LNCaP clone FGC (cell line): ENCODE measurements at places on chromosomes 11 and 22.

DNA sequence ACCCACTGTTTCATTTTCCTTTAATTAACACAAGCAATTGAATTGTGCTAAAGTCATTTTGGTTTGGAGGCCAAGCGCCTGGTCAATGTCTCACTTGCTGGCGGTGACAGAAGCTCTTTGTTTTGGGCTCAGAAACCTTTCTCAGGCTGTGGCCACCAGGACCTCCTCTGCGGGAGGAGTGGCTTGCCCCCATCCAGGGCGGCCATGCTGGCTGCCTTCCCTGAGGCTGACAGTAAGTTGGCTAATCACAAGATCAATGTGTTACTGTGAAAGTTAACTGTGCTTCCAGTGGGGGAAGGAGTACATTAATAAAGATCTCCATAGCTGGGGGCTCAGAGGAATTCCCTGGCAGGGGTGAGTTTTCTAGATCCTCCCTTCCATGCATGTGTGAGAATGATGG is 1074.5 kb downstream of the NTM start:
- DNase-seq: no peak

DNA sequence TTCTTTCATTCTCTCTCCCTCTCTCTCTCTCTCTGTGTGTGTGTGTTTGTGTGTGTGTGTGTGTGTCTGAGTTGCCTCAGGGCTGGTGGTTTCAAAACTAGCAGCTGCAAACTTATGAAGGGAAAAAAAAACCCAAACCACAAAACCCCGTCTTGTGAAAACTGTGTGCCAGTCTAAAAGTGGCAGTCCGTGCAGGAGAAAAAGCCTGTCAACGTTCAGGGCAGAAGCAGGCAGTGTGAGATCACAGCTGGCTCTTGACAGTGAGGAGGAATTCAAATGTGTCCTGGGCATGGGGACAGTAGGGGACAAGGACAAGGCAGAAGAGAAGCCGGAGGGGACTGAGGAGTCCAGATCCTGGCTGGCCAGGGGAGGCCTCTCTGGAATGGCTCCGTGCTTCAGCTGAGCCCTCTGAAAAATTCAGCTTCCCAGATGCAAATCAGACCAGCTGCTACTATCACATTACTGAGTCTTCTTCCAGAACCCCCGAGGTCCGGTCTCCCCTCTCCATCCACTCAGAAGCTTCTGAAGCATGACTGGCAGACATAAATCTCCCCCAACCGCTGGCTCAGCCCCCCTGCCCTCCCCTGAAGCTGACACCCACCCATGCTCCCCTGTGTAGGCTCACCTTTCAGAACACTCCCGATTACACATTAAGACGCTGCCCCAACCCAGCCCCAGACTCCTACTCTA is 31.9 kb downstream of the FLI1 start:
- DNase-seq: no peak

GRCh38 chr11:34358728-34359547 is 1.1 kb upstream of the ABTB2 start:
- peak; percentile 26 for DNase-seq

DNA sequence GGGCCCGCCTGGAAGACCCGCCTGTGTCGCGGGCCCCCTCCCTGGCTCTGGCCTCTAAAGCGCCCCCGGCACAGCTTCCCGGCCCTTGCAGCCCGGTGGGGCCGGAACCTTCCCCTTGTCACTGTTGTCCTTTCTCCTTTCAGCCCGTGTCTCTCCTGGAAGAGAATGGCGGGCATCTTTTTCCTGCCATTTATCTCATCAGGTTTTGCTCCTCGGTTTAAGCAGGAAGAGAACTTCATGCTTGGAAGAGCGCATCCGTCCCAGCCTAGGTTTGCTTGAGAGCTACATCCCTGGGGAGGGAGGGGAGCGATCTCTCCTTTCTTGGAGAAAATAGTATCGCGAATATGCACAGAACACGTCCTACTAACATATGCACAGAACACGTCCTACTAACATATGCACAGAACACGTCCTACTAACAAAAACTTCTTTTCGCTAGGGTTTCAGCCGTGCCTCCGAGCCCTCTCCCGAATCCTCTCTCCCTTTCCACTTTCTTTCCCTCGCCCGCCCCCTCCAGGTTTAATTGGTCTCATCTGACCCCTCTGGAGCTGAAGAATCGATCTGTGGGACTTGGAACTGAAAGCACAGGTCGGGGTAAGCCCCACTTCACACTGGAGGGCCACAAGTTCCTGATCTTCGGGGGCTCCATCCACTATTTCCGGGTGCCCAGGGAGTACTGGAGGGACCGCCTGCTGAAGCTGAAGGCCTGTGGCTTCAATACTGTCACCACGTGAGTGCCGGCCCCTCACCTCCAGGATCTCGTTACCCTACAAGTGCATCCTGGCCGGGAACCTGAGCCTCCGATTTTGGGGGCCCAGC is 1.2 kb downstream of the GLB1L3 start:
- no peak for DNase-seq

DNA sequence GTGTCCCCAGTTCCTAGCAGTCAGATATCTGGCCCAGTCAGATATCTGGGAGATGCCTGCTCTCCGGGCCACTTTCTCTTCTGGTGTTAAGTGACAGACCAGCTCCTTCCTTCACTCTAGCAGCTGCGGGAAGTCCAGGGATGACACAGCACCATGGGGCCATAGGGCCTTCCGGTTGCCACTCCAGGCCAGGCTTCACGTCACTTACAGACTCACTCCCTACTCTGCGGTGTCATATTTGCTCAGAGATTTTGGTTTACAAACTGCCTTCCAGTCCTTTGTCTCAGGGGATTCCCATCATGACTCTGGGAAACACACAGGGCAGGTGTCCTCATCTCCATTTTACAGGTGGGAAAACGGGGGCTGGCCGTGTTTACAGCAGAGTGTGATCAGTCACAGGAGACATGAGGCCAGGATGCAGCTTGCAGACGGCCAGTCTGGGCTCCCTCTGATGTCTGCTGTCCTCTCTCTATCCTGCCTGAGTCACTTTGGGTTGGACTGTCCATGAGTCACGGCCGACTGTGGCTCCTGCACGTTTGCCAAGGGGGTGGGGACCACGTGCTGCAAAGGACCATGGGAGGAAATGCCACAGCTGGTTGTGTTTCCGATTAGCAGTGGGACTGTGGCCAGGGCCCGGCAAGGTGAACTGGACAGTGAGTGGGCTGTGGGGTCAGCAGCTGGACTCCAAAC is 8.2 kb upstream of the TBC1D22A start:
- DNase-seq: no peak

GRCh38 chr11:79388201-79388600 is 52.6 kb downstream of the TENM4 start:
- DNase-seq: no peak

- DNase-seq: no peak
Measured at GRCh38 chr11:112837162-112837826, 123.9 kb upstream of the NCAM1 start.

GRCh38 chr22:50613291-50613981 is 12.8 kb downstream of the MAPK8IP2 start:
- peak; percentile 91 for DNase-seq

DNA sequence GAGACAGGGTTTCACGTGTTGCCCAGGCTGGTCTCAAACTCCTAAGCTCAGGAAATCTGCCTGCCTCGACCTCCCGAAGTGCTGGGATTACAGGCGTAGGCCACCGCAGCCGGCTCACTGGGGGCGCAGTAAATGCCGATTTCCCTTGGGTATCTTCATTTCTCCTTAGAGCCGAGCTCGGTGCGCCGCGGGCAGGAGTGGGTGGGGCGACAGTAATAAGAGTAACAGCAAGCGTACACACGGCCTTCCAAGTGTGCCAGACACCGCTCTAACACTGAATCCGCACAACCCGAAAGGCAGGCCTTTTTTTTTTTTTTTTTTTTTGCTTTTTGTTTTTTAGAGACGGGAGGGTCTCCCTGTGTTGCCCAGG is 500 bp upstream of the ADSL start:
- DNase-seq: no peak

GRCh38 chr11:61880454-61880853 is 10.9 kb downstream of the FADS3 start:
- no peak for DNase-seq

DNA sequence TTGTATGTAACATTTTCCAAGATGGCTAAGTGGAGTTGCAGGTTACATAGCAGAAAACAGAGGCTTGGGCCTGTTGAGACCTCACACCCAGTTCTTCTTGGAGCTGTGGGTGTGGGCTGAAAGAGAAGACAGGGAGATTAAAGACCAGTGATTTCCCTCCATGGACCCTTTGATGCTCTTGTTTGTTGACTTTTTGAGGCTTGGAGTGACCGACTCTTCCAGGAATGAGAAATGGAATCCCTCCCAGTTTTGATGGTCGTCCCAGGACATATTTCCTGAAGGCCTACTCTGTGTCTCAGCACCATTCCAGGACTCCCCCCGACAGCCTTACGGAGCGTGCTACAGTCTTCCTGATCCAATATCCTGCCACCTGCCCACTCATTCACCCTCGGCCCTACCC is 96.9 kb downstream of the PTPRJ start:
- DNase-seq: no peak

DNA sequence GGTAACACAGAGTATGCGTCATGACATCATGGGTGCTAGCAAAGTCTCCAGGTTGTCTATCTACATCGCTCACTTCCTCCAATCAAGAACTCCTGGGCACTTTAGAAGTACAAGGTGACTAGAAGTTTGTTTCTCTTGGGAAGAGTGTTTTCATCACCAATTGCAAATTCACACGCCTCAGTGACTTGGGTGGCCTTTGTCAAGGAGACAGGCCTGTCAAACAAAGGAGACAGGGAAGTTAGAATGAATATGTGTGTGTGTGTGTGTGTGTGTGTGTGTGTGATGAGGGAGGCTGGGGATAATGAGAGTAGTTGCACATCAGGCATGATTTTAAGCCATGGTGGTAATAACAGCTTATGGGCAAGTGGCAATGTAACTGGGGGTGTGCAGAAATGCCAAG is 953.2 kb downstream of the OPCML start:
- DNase-seq: no peak

DNA sequence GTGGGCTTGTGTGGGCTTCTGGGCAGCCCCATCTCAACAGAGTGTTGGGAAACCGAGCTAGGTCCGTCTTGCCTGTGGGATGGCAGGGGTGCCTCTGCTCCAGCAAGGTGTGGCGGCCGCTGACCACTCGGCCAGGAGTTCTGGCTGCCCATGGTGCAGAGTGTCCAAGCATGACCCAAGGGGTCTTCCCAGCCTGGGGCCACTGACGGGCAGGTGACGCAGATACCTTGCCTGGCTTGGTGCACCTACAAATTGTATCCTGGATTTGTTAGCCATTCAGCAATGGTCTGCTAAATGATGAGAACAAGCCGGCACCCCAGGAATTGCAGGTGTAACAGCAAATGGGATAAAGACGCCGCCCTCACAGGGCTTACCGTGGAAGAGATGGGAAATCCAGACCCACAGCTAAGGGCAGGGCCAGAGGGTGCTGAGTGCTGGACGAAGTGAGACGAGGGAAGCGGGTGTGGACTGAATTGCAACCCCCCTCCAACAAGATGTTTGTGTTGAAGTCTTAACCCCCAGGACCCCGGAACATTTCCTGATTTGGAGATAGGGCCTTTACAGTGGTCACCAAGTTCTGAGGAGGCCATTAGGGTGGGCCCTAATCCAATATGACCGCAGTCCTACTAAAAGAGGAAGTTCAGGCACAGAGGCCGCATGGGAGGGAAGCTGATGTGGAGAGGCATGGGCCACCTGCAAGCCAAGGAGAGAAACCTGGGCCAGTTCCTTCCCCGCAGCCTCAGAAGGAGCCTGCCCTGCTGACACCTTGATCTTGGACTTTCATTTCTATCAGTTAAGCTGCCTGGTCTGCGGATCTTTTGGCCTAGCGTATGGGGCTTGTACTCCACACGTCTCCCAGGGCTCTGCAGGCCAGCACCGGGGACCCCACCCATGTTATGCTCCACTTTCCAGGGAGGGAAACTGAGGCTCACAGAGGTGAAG is 45.2 kb upstream of the LINC01488 start:
- DNase-seq: no peak

- no peak for DNase-seq
Measured at GRCh38 chr22:50567721-50568252, 5.1 kb upstream of the SYCE3 start.

DNA sequence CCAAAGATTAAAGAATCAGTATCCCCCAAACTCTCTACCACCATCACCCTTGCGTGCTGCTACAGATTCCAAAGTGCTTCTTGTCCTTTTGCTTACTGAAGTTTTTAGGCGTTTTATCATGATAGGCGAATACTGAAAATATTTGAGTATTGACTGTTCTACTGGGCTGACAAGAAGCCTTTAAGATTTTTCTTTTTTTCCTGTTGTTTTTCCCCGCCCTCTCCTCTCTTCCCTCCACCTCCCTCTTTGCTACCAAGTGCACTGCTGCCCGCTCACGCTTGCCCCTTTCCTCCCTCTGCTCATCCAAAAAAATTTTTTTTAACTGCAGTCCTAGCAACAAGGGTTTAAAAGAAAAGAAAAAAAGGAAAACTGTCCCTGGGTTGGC is 679 bp downstream of the SPCS2 start:
- no peak for DNase-seq

- DNase-seq: no peak
Measured at GRCh38 chr11:69546735-69547370, 65.4 kb downstream of the LINC01488 start.

- peak; percentile 68 for DNase-seq
Measured at GRCh38 chr11:11020747-11021149, 162.9 kb upstream of the ZBED5 start.

- DNase-seq: no peak
Measured at GRCh38 chr11:14384338-14384737, 25.4 kb upstream of the RRAS2 start.

GRCh38 chr11:59647245-59647980 is 21.4 kb downstream of the PATL1 start:
- DNase-seq: no peak

GRCh38 chr11:59865031-59865430 is 1.3 kb downstream of the TCN1 start:
- no peak for DNase-seq

DNA sequence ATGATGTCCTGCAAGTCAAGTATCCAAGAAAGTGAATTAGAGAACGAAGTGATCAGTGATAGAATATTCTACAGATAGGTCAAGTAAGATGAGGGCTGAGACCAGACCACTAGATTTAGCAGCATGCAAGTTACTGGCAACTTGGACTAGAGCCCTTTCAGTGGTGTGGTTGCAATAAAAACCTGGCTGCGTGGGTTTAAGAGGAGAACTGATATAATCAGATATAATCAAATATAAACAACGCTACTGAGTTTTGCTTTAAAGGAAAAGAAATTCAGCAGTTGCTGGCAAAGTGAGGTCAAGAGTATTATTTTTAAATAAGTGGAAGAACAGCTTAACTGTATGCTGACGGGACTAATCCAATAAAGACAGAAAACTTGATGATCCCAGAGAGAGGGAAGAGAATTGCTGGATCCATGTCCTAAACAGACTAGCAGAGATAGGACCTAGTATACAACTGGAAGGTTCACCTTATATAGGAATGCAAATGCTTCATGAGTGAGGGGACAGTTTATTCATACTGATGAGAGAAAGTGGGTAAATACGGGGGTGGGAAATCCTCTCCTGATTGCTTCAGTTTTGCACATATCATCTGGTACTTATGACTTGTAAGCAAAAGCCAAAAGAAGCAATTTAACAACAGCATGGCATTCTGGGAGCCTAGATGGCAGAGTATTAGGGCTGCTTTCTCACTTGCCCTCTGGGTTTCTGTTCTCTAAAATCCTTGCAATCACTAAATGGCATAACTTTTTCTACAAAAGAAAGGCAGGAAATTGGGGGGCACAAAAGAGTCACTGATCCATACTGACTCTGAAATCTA is 146.2 kb downstream of the RBFOX2 start:
- peak; percentile 33 for DNase-seq
